ENCODE measurements at places on chromosomes 3 and 15.

DNA sequence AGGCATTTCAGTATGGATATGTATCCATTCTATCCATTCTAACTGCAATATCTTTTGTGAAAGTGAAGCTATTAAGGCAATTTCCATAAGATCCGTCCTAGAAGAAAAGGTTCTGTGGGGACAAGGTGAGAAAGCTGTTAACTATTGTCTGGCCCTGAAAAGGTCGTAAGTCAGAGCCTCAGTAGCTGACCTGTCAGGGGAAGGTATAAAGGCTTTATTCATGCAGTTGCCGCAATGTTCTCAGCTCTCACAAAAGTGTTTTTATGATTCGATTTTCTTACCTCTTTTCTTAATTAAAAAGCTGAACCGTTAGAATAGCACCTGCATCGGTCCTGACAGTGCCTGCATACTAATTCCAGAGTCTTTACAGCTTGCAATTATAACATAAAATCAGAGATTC lies 24.7 kb downstream of the ZIC4 start:
- DNase-seq: no peak
- no peaks in the 10 kb centered on the region for H3K4me1 ChIP-seq
- no peak overlapping the region for H3K4me3 ChIP-seq

DNA sequence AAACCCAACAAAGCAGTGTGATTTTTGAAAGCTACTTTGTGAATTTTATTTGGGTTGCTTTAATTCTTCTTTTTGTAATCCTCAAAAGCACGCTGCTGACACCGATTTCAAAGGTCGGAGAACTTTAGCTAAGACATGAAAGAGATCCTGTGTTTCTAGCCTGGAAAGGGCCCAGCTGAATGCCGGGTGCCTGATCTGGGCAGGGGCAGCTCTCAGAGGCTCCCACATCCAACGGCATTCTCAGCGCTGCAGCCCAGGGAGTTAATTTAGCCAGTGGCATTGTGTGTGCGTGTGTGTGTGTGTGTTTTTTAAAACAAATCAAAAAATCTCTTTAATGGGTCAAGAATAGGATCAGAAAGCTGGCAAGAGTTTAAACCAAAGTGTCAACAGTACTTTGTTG lies 6.6 kb downstream of the RBP1 start:
- no peak overlapping the region for H3K4me3 ChIP-seq
- no peaks in the 10 kb centered on the region for H3K4me1 ChIP-seq
- H3K27me3 ChIP-seq: peaks cover 9% of the 10 kb centered on the region
- DNase-seq: no peak

GRCh38 chr15:52171386-52171785 lies 19.8 kb downstream of the GNB5 start:
- H3K4me1 ChIP-seq: peaks cover 32% of the 10 kb centered on the region
- H3K36me3 ChIP-seq: peaks cover 16% of the 10 kb centered on the region
- DNase-seq: no peak
- H3K27me3 ChIP-seq: no peaks in the 10 kb centered on the region
- H3K4me3 ChIP-seq: peak overlapping the region; percentile 27

DNA sequence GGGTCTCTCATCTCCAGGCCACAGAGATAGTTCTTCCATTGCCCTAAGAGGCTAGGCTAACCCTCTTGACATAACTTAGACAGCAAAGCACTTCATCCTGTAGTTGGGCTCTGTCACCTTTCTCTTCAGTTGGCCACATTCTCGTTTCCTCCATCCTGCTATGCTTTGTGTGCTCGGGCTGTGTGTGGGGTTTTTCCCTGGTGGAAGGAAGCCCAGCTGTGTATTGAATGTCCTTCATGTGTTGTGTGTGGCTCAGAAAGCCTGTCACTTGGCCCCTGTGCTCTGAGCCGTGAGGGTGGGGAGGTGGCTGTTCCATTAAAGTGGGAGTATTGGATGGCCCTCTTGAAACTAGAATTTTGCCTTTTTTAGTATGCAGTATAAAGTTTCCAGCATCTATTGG lies 8.8 kb upstream of the EXOG start:
- H3K4me3 ChIP-seq: no peak overlapping the region
- no peak overlapping the region for H3K27ac ChIP-seq
- no peaks in the 10 kb centered on the region for H3K27me3 ChIP-seq
- DNase-seq: no peak

DNA sequence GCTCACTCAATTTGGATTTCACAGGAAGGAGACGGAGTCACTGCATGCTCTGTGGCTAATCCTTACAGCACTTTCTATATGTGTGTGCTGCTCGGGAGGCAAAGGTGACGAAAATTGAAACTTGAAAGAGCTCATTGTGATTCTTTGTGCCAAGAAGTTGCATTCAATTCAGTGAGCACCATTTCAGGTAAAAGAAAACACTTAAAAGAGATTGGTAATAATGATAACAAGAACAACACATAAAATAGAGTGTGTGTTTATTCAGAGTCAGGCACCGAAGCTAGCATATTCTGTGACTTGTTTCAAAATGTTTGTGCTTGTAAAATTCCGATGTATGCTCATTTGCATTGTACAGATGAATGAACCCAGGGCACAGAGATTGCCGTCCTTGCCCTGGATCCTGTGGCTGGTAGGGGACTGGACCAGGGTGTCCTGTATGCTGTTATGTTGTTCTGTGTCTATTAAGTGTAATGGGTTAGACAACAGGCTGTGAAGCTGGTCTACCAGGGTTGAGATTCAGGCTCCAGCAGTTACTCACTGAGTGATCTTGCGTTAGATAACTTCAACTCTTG lies 193.3 kb upstream of the PROK2 start:
- H3K27ac ChIP-seq: peak overlapping the region; percentile 80
- H3K27me3 ChIP-seq: no peaks in the 10 kb centered on the region
- H3K4me1 ChIP-seq: peaks cover 42% of the 10 kb centered on the region
- DNase-seq: peak; percentile 63
- peak overlapping the region; percentile 61 for H3K4me3 ChIP-seq

DNA sequence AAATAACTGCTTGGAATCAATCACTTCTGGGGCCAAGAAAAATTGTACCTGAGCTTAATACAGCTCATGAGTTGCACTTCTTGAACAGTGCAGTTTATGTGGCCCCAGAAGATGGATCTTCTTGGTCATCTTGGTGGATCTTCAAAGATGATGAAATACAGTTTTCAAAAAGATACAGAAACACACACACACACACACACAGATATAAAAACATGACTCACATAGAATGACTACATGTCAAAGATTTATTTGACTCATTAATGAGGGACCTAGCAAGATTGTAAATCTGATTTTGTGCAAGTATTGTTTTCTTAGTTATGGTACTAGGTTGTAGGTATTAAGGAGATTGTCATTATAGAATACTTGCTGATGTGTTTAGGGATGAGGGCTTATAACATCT lies 32.6 kb downstream of the PDCD6IP start:
- DNase-seq: no peak
- no peaks in the 10 kb centered on the region for H3K27me3 ChIP-seq
- no peak overlapping the region for H3K27ac ChIP-seq
- H3K4me3 ChIP-seq: no peak overlapping the region
- H3K4me1 ChIP-seq: peaks cover 13% of the 10 kb centered on the region

- peaks cover 10% of the 10 kb centered on the region for H3K27me3 ChIP-seq
- no peak for DNase-seq
- H3K4me1 ChIP-seq: peaks cover 7% of the 10 kb centered on the region
- H3K27ac ChIP-seq: no peak overlapping the region
These were observed 4.1 kb upstream of the ECT2 start for GRCh38 chr3:172746475-172746874.

DNA sequence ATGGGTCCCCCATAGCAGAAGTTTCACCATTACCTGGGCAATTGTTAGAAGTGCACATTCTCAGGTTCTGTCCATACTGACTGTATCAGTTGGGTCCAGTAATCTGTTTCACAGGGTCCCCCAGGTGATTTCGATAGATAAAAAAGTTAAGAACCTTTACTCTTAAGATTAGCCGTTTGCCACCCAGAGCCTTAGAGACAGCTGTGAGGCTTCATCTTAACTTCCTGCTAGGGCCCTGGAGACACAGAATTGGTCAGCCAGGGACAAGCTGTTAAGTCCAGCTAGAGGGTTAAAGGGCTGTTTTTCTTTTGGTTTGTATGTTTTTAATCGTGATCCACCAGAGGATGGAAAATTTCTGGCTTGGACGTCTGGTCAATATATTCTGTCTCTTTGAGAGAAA lies 6.7 kb downstream of the FAM162A start:
- no peak overlapping the region for H3K4me3 ChIP-seq
- H3K36me3 ChIP-seq: peaks cover 33% of the 10 kb centered on the region
- no peaks in the 10 kb centered on the region for H3K27me3 ChIP-seq
- DNase-seq: no peak

DNA sequence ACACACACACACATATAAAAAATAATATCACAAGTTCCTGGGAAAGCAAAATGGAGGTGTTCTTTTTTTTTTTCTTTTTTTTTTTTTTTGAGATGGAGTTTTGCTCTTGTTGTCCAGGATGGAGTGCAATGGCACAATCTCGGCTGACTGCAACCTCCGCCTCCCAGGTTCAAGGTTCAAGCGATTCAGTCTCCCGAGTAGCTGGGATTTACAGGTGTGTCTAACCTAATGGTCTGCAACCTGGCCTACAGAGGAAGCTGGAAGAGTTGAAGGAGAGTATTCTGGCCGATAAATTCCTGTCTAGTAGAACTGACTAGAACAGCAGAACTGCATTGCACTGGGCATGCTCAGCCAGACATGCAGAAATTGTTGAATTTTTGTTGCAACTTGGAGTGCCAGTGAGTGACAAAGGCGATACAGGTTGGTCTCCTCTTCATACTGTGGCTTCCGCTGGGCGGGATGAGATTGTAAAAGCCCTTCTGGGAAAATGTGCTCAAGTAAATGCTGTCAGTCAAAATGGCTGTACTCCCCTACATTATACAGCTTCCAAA lies 22.4 kb upstream of the EIF4A2 start:
- H3K4me3 ChIP-seq: no peak overlapping the region
- H3K27me3 ChIP-seq: no peaks in the 10 kb centered on the region
- H3K36me3 ChIP-seq: no peaks in the 10 kb centered on the region
- H3K4me1 ChIP-seq: no peaks in the 10 kb centered on the region
- no peak overlapping the region for H3K27ac ChIP-seq

- H3K4me1 ChIP-seq: peaks cover 28% of the 10 kb centered on the region
- no peaks in the 10 kb centered on the region for H3K27me3 ChIP-seq
- peak overlapping the region; percentile 60 for H3K27ac ChIP-seq
These were observed 46.2 kb downstream of the PTH1R start for GRCh38 chr3:46923559-46924350.

DNA sequence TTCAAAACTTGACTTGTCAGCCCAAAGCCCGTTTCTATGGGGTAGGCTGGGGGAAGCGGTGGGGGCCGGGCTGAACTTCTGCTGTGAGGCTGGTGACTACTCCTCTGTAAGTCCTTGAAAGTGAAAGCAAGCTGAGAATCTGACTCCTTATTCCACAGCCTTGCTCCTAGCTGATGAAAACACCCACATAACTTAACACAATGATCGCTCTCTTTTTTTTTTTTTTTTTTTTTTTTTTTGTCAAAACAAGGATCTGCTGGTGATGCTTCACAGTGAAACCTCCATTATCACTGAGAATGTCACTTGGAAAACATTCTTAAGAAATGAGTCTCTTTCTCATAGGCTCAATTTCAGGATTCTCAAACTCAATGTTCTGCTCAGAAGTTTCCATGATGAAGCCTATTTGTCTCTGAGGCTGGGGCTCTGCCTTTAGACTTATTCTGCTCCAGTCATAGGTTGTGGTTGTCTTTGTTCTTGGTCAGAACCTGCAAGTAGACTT lies 31.4 kb upstream of the TKT start:
- DNase-seq: no peak
- H3K4me1 ChIP-seq: no peaks in the 10 kb centered on the region
- H3K27ac ChIP-seq: peak overlapping the region; percentile 20

- H3K27me3 ChIP-seq: no peaks in the 10 kb centered on the region
- H3K4me1 ChIP-seq: no peaks in the 10 kb centered on the region
- H3K36me3 ChIP-seq: no peaks in the 10 kb centered on the region
- H3K4me3 ChIP-seq: no peak overlapping the region
- H3K27ac ChIP-seq: no peak overlapping the region
These were observed 382.0 kb downstream of the ROBO2 start for GRCh38 chr3:77421916-77422315.

GRCh38 chr15:64180235-64180824 lies 17.5 kb upstream of the PPIB start:
- H3K27ac ChIP-seq: no peak overlapping the region
- H3K36me3 ChIP-seq: peaks cover 19% of the 10 kb centered on the region
- DNase-seq: no peak
- H3K4me1 ChIP-seq: peaks cover 7% of the 10 kb centered on the region
- no peaks in the 10 kb centered on the region for H3K27me3 ChIP-seq
- no peak overlapping the region for H3K4me3 ChIP-seq

DNA sequence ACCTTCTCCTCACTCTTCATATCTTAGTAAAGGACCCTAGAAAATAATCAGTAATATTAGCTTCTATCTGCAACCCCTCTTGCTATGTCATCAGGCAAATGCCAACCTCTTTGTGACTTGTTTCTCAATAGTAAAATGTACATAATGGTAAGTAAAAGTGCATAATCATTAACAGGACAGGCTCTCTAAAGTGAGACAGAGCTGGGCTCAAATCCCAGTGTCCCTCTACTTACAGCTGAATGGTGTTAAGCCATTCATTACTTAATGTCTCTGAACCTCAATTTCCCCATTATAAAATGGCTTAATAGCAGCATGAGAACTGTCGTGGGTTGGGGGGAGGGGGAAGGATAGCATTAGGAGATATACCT lies 62.6 kb upstream of the ATP11B start:
- no peak for DNase-seq
- H3K27me3 ChIP-seq: peaks cover 3% of the 10 kb centered on the region
- no peak overlapping the region for H3K27ac ChIP-seq

- H3K27me3 ChIP-seq: peaks cover 17% of the 10 kb centered on the region
- H3K27ac ChIP-seq: no peak overlapping the region
- H3K36me3 ChIP-seq: no peaks in the 10 kb centered on the region
- no peak overlapping the region for H3K4me3 ChIP-seq
These were observed 44.8 kb upstream of the ATP2C1 start for GRCh38 chr3:130849091-130849552.

- DNase-seq: no peak
- H3K4me1 ChIP-seq: no peaks in the 10 kb centered on the region
- H3K27me3 ChIP-seq: no peaks in the 10 kb centered on the region
- no peaks in the 10 kb centered on the region for H3K36me3 ChIP-seq
These were observed 15.6 kb downstream of the NR1D2 start for GRCh38 chr3:23960649-23961048.

GRCh38 chr3:190192739-190193138 lies 72.0 kb upstream of the P3H2 start:
- H3K4me1 ChIP-seq: no peaks in the 10 kb centered on the region
- no peak for DNase-seq
- H3K27me3 ChIP-seq: peaks cover 6% of the 10 kb centered on the region
- no peaks in the 10 kb centered on the region for H3K36me3 ChIP-seq

DNA sequence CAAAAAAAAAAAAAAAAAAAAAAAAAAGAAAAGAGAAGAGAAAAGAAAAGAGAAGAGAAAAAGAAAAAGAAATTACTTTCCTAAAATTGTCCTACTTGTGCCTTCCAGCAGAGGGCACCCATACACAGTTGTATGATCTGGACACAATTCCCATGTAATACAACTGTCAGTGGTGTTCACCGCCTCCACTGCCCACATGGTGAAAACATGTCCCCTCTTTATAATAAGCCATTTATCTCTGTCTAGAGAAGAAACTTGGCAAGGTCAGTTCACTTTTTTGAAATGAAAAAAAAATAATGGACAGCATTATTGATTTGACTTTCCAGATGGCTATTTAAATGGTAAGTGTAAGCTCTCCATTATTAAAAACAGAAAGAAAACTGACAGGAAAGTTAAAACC lies 459.4 kb downstream of the GBE1 start:
- no peaks in the 10 kb centered on the region for H3K36me3 ChIP-seq
- H3K27me3 ChIP-seq: no peaks in the 10 kb centered on the region
- H3K4me3 ChIP-seq: no peak overlapping the region

- no peak for DNase-seq
- H3K4me3 ChIP-seq: no peak overlapping the region
- H3K4me1 ChIP-seq: no peaks in the 10 kb centered on the region
- H3K27me3 ChIP-seq: no peaks in the 10 kb centered on the region
These were observed 894.7 kb downstream of the OTOL1 start for GRCh38 chr3:162391301-162391700.

- peaks cover 18% of the 10 kb centered on the region for H3K27me3 ChIP-seq
- no peaks in the 10 kb centered on the region for H3K36me3 ChIP-seq
- no peak overlapping the region for H3K27ac ChIP-seq
These were observed 65.0 kb downstream of the WWTR1 start for GRCh38 chr3:149592758-149593240.
